ENCODE measurements at places on chromosomes 3 and 15. TPM values are rescaled to one million over a fixed set of nuclear protein-coding genes. Genes with fewer than 3 reads are reported as not detected.
A peak's percentile ranks its signal among the peaks of the same experiment; 100 is the strongest.

Gene CX3CR1
- total RNA-seq = 0.56 TPM

Gene ASTE1
- total RNA-seq = 2.9 TPM

Gene ANKRD63
- total RNA-seq = 104 TPM

GRCh38 chr3:129383292-129383860 lies 45.1 kb downstream of the EFCAB12 start:
- no peak overlapping the region for H3K4me3 ChIP-seq
- H3K36me3 ChIP-seq = peaks cover 5% of the 10 kb centered on the region
- no peak overlapping the region for H3K27ac ChIP-seq
- H3K4me1 ChIP-seq = no peaks in the 10 kb centered on the region

- no peak overlapping the region for H3K4me3 ChIP-seq
- no peaks in the 10 kb centered on the region for H3K4me1 ChIP-seq
- no peak for DNase-seq
Observed at GRCh38 chr3:39088889-39089288, 18.5 kb downstream of the GORASP1 start.

GRCh38 chr3:193118907-193119306 lies 122.1 kb upstream of the PLAAT1 start:
- DNase-seq = no peak
- no peaks in the 10 kb centered on the region for H3K27me3 ChIP-seq
- no peak overlapping the region for H3K4me3 ChIP-seq
- no peaks in the 10 kb centered on the region for H3K4me1 ChIP-seq

GRCh38 chr3:147161833-147162232 lies 244.5 kb downstream of the ZIC4 start:
- H3K4me1 ChIP-seq = no peaks in the 10 kb centered on the region
- DNase-seq = no peak
- no peak overlapping the region for H3K4me3 ChIP-seq
- no peaks in the 10 kb centered on the region for H3K27me3 ChIP-seq

- H3K27me3 ChIP-seq = no peaks in the 10 kb centered on the region
- peaks cover 16% of the 10 kb centered on the region for H3K36me3 ChIP-seq
- DNase-seq = no peak
- H3K4me1 ChIP-seq = peaks cover 17% of the 10 kb centered on the region
- H3K27ac ChIP-seq = peak overlapping the region; percentile 78
- no peak overlapping the region for H3K4me3 ChIP-seq
Observed at GRCh38 chr3:52468336-52468735, 12.9 kb downstream of the NISCH start.

DNA sequence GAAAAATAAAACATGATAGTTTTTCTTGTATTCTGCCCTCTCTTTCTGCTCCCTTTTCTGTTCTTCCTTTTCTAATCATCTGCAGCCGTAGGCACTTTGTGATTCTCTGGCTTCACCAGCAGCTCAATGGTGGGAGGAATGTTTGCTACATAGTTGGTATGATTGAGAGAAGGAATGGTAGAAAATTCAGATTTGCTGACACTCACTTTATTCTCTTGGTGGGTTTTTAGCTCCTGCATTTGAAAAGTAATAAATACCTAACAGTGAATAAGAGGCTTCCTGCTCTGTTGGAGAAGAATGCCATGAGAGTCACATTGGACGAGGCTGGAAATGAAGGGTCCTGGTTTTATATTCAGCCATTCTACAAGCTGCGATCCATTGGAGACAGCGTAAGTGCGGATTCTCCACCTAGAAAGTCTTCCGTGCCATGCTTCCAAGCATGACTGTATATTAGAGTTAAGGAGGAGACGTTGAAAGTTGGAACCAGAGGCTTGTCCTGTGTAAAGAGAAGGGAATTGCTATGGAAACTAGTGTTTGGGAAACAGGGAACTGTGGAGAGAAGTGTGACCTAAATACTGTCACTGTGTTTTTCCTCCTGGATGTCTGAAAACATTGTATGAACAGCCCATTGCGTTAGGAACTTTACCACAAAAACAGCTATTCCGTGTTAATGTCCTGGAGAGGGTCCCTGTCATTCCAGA lies 148.9 kb downstream of the ITPR1 start:
- H3K4me3 ChIP-seq = no peak overlapping the region
- H3K4me1 ChIP-seq = no peaks in the 10 kb centered on the region
- peaks cover 13% of the 10 kb centered on the region for H3K36me3 ChIP-seq
- no peaks in the 10 kb centered on the region for H3K27me3 ChIP-seq
- H3K27ac ChIP-seq = no peak overlapping the region

- H3K36me3 ChIP-seq = no peaks in the 10 kb centered on the region
- H3K27me3 ChIP-seq = no peaks in the 10 kb centered on the region
- no peak overlapping the region for H3K27ac ChIP-seq
- no peak for DNase-seq
- no peaks in the 10 kb centered on the region for H3K4me1 ChIP-seq
- H3K4me3 ChIP-seq = no peak overlapping the region
Observed at GRCh38 chr3:190193210-190193609, 72.5 kb upstream of the P3H2 start.

- no peak for DNase-seq
- H3K27ac ChIP-seq = no peak overlapping the region
- H3K27me3 ChIP-seq = peaks cover 50% of the 10 kb centered on the region
- no peaks in the 10 kb centered on the region for H3K4me1 ChIP-seq
- peak overlapping the region; percentile 34 for H3K4me3 ChIP-seq
Observed at GRCh38 chr3:14810801-14811661, 7.7 kb upstream of the FGD5 start.

DNA sequence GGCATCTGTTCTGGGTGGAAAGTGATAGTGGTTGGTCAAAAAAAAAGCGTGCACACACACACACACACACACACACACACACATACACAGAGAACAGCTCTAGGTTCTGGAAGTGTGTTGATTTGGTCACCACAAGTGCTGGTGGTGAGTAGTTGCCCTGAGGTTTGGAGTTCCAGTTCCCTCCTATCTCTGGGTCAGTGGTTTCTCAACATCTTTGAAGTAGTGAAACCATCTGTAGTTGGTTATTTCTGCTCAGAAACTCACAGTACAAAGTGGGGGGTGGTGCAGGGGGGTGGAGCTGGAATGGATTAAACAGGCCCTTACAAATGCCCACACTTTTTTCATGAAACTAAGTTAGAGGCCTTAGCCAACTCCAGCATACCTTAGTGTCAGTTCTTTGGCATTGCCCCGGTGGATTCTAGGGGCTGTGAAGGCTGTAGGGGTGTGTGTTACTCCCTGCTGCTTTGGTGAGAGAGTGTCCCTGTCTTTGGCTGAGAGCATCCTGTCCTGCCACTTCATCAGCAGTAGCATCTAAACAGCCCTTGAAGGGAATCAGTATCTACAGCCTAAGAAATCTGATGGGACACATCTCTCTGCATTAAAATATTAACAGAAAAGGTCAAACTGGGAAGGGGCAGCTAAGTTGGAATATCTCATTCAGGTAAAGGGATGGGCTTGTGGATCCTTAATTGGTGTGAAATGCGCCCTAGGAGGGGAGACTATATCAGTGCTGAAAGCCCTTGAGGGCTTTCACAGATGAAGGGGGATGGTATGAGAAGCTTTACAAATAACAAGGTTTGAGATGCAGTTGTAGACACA lies 20.6 kb downstream of the SMAD3 start:
- no peaks in the 10 kb centered on the region for H3K27me3 ChIP-seq
- peaks cover 80% of the 10 kb centered on the region for H3K4me1 ChIP-seq
- no peak for DNase-seq

GRCh38 chr15:97874139-97874538 lies 86.4 kb upstream of the ARRDC4 start:
- no peak overlapping the region for H3K27ac ChIP-seq
- no peak overlapping the region for H3K4me3 ChIP-seq
- H3K27me3 ChIP-seq = no peaks in the 10 kb centered on the region
- no peak for DNase-seq
- H3K36me3 ChIP-seq = no peaks in the 10 kb centered on the region
- H3K4me1 ChIP-seq = no peaks in the 10 kb centered on the region
